NCI-H1092 (cell line): ENCODE measurements at places on chromosomes 3 and 15.

DNA sequence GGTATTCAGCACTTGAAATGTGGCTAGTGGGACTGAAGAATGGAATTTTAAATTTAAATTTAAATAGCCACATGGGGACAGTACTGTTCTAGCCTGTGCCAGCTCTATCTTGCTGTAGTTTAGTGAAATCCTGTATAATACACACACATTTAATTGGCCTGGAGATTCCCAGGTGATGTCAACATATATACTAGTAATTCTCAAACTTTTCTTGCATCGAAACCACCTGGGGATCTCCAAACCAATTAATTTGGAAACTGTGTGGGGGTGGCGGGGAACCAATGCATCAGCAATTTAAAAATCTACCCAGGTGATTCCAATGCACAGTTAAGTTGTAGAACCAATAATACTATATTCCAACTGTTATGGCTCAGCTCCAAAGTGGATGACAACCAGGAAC lies 228.9 kb upstream of the MRPL3 start:
- no peak for DNase-seq

- no peak for DNase-seq
These were observed 70.5 kb upstream of the ATP2C1 start for GRCh38 chr3:130823241-130823884.

DNA sequence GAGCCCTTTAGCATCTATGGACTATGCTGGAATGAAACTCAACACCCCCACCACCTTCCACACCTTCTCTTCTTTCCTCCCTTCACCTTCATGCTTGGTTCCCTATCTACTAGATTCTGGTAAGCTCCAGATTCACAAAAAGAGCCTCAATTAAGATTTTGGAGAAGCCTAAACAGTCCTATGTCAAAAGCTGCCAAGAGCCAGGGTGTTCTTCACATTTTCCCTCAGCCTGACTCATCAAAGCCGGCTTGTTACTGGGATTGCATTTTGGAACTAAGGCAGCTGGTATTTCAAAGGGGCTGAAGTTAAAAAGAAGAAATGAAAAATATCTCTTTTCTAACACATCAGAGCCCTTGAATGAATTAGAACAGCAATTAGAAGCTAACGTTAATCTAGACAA lies 247.7 kb downstream of the MYRIP start:
- no peak for DNase-seq

GRCh38 chr3:186965141-186965879 lies 35.0 kb downstream of the ST6GAL1 start:
- no peak for DNase-seq

DNA sequence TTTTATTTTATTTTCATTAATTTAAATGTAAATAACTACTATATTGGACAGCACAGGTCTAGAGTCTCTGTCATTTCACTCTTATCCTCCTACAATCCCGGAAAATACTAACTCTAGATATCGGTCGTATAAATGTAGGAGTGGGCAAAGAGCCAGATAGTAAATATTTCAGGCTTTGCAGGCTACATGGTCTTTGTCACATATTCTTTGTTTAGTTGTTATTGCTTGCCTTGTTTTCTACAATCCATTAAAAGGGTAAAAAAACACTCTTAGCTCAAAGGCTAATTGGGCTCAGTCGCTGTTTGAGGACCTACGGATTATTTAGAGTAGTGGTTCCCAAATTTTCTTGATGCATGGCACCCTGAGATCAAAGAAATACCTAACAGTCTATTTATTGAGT lies 1.7 kb downstream of the KNL1 start:
- no peak for DNase-seq
